Stimulated activated memory B cell treated with anti-CD40 and anti-IgM and Interleukin-4, amounts not matched to agents 10 μg/mL and 1 μg/mL and 100 μg/mL, for 72 hours (primary cell): ENCODE measurements at places on chromosomes 6 and 20.

GRCh38 chr6:82588020-82588419, 224.4 kb downstream of the TPBG start:
- no peak for ATAC-seq

GRCh38 chr20:33835615-33836172, 24.5 kb downstream of the CHMP4B start:
- no peak for ATAC-seq

GRCh38 chr6:42963855-42964605, 3.5 kb downstream of the GNMT start:
- peak; percentile 58 for ATAC-seq

DNA sequence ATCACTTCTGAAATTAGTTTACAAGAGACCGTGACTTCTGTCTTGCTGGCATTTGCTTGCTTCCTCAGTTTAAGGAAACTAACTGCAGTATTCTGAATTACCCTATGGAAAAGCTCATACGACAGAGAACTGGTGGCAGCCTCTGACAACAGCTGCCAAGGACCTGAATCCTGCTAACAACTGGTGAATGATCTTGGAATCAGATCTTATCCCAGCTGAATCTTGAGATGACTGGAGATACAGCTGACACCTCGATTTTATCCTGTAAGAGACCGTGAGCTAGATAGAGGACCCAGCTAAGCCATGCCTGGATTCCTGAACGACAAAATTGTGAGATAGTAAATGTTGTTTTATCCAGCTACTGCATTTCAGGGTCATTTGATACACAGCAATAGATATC, 202.3 kb downstream of the OGFRL1 start:
- no peak for ATAC-seq

GRCh38 chr6:20827798-20828197, 293.5 kb downstream of the CDKAL1 start:
- no peak for ATAC-seq

- ATAC-seq: no peak
These were observed 15.7 kb upstream of the MYT1 start for GRCh38 chr20:64148581-64148980.

GRCh38 chr20:63096681-63097335, 90.0 kb upstream of the BHLHE23 start:
- ATAC-seq: no peak
